Activated CD4-positive, alpha-beta memory T cell treated with anti-CD3 and anti-CD28 coated beads, Interleukin-2, amount 10 ng/mL, durations not matched to agents 7 days and 5 days (primary cell): ENCODE measurements at places on chromosomes 6 and 20. TPM values are rescaled to one million over a fixed set of nuclear protein-coding genes. Genes with fewer than 3 reads are reported as not detected.
A peak's percentile ranks its signal among the peaks of the same experiment; 100 is the strongest.

DNA sequence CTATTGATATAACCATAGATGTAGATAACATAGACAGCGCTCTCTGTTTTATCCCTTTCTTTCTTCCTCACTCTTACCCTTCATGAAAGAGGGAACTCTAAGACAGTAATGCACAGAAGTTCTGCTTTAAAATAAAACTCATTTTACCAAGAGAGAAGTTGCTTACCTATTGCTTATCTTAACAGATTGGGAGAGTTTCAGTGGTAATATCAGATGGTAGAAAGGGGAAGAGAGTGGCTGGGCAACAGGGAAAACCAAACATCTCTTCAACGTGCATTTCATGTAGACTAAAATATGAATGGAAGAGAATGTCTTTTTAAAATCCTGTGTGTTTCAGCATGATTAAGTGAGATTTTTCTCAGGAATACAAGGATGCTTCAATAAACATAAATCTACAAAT, 45.3 kb upstream of the SIRPG start:
- H3K27me3 ChIP-seq = peaks cover 12% of the 10 kb centered on the region
- no peak overlapping the region for H3K27ac ChIP-seq
- peaks cover 3% of the 10 kb centered on the region for H3K4me1 ChIP-seq
- H3K4me3 ChIP-seq = no peak overlapping the region

- no peaks in the 10 kb centered on the region for H3K36me3 ChIP-seq
- no peak overlapping the region for H3K27ac ChIP-seq
- no peaks in the 10 kb centered on the region for H3K4me1 ChIP-seq
Observed at GRCh38 chr6:147567141-147567805, 58.8 kb downstream of the SAMD5 start.

The CST7 gene
- total RNA-seq = 178 TPM

DNA sequence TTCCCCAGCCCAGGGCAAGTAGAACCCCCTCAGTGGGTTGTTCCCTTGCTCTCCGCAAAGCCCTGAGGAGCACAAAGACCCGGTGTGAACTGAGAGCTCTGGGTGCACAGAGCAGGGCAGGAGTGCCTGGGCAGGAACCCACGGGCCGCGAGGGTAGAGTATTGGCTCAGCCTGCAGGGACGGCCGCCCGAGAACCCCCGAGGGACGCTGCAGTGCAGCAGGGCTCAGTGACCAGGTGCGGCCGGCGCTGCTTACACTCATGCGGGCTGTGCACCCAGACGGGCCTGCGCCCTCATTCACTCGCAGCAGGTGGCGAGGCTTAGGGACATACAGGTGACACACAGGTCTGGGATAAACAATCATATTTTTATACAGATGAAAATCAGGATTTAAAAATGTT, 51.9 kb upstream of the PDE10A start:
- H3K27me3 ChIP-seq = peaks cover 2% of the 10 kb centered on the region
- no peak for DNase-seq
- H3K4me3 ChIP-seq = no peak overlapping the region

- no peak overlapping the region for H3K4me3 ChIP-seq
- no peaks in the 10 kb centered on the region for H3K4me1 ChIP-seq
- H3K36me3 ChIP-seq = no peaks in the 10 kb centered on the region
- H3K27me3 ChIP-seq = peaks cover 36% of the 10 kb centered on the region
- no peak overlapping the region for H3K27ac ChIP-seq
- no peak for DNase-seq
Observed at GRCh38 chr6:170012037-170012330, 260.6 kb downstream of the ERMARD start.

The PHF3 gene
- 53.9 TPM for total RNA-seq

DNA sequence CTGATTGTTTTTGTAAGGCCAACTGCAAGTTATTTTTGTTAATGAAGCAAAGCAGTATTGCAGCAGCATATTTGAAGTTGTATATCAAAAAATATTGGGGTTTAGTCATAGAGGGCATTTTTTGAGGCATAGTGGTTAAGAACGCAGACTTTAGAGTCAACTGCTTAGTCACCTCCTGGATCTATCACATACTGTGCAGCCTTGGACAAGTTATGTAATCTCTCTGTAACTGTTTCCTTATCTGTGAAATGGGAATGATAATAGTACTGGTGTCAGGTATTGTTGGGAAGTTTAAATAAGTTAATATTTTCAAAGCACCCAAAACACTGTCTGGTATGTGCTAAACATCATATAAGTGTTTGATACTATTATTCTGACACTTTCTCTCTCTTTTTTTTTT, 27.2 kb upstream of the EFHC1 start:
- DNase-seq = no peak
- peaks cover 4% of the 10 kb centered on the region for H3K27me3 ChIP-seq
- H3K4me1 ChIP-seq = peaks cover 89% of the 10 kb centered on the region

DNA sequence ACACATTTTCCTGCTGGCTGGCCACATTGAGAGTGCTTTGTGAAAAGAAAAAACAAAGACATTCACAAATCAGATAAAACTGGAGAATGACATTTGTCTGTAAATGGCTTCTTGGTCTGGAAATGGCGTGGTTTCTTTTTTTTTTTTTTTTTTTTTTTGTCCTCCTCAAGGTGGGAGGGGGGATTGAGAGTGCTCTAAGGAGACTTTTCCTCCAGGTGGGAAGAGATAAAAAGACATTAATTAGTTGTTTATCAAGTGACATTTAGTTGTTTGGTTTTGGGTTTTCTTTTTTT, 40.4 kb downstream of the GNAS start:
- no peaks in the 10 kb centered on the region for H3K27me3 ChIP-seq
- peaks cover 45% of the 10 kb centered on the region for H3K36me3 ChIP-seq
- H3K4me1 ChIP-seq = peaks cover 48% of the 10 kb centered on the region
- peak overlapping the region; percentile 89 for H3K4me3 ChIP-seq
- DNase-seq = no peak

DNA sequence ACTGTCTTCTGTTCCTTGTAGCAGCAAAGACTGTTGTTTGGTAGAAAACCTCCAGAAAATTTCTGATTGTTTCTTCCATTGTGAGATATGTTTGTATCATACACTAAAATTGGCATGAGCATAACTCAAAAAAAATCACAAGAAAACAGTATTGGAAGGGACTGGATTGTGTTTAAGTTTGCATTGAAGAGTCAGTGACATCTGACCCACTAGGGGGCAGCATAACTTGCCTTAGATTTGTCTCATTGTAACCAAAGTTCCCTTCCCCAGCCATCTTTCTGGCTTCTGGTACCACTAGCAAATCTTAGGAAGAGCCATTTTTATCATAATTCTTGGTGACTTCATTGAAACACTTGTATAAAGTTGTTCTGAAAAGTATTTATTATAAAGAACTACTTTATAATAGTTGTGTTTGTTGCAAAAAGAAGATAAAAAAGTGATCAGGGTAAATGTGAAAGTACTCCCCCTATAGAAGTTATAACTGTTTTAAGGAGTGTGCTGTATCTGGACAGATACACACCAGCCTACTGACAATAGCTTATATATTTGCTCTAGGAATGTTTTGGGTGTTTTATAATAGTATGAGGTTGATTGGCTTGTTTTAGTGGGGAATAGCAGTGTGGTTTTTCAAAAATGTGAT, 7.7 kb downstream of the CSTF1 start:
- H3K27ac ChIP-seq = no peak overlapping the region
- H3K4me1 ChIP-seq = peaks cover 37% of the 10 kb centered on the region
- H3K27me3 ChIP-seq = no peaks in the 10 kb centered on the region
- peak; percentile 66 for DNase-seq

GRCh38 chr20:25090492-25091429, 8.8 kb upstream of the VSX1 start:
- peaks cover 29% of the 10 kb centered on the region for H3K4me1 ChIP-seq
- DNase-seq = peak; percentile 80
- peak overlapping the region; percentile 49 for H3K27ac ChIP-seq
- H3K27me3 ChIP-seq = peaks cover 10% of the 10 kb centered on the region
- no peaks in the 10 kb centered on the region for H3K36me3 ChIP-seq

GRCh38 chr6:159540152-159540551, 152.9 kb downstream of the SOD2 start:
- no peaks in the 10 kb centered on the region for H3K4me1 ChIP-seq
- H3K27ac ChIP-seq = no peak overlapping the region
- DNase-seq = no peak

DNA sequence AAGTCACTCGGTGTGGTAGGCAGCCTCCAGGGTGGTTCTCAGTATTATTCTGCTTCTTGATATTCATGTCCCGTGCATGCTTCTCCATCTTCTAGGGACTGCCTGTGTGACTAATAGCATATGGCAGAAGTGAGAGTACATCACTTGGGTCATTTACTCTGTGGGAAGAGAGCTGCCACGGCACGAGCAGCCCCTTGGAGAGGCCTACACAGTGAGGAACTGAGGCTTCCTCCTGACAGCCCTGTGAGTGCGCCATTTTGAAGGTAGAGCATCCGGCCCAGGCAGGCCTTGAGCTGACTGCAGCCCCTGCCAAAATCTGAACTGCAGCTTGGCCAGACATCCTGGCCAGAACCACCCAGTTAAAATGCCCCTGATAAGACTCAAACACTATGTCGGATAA, 17.3 kb upstream of the MCUR1 start:
- H3K4me3 ChIP-seq = no peak overlapping the region
- no peak overlapping the region for H3K27ac ChIP-seq
- no peak for DNase-seq
- H3K27me3 ChIP-seq = peaks cover 19% of the 10 kb centered on the region

The BPIFB2 gene
- total RNA-seq = not detected

GRCh38 chr6:151004383-151005024, 139.0 kb downstream of the MTHFD1L start:
- DNase-seq = no peak
- H3K27ac ChIP-seq = peak overlapping the region; percentile 64
- no peaks in the 10 kb centered on the region for H3K27me3 ChIP-seq
- H3K36me3 ChIP-seq = no peaks in the 10 kb centered on the region

DNA sequence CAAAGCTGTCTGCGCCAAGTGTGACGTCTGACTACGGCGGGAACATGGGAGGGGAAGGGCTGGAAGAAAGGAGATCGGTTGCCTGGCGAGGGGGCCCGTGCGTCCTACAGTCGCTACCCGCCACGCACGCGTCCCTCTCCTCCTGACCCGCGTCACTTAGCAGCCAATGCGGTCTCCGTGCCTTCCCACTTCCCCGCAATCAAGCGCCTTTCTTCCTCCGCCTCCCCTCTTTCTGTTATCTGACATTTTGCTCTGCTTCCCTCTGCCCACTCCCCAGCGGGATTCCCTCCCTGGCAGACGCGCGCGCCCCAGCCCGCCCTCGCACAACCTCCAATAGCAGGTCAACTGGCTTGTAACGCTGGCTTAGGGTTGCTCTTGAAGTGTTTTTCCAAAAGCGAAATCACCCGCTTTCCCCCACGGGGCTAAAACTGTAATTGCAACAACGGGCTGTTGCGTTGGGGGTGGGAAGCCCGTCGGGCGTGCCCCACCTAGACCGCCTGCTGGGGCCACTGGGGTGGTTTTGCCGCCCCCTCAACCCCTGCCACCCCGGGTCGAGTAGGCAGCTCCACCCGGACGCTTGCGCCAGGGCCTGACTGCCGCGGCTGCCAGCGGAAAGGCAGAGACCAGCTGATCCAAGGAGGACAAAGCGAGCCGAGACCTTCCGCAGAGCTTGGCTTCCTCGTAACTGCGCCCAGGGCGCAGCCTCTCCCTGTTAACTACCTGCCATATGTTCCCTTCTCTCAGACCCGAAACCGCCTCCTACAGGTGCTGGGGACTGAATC, 6.2 kb upstream of the SOX4 start:
- peaks cover 49% of the 10 kb centered on the region for H3K27me3 ChIP-seq
- peaks cover 11% of the 10 kb centered on the region for H3K4me1 ChIP-seq
- no peak overlapping the region for H3K27ac ChIP-seq

DNA sequence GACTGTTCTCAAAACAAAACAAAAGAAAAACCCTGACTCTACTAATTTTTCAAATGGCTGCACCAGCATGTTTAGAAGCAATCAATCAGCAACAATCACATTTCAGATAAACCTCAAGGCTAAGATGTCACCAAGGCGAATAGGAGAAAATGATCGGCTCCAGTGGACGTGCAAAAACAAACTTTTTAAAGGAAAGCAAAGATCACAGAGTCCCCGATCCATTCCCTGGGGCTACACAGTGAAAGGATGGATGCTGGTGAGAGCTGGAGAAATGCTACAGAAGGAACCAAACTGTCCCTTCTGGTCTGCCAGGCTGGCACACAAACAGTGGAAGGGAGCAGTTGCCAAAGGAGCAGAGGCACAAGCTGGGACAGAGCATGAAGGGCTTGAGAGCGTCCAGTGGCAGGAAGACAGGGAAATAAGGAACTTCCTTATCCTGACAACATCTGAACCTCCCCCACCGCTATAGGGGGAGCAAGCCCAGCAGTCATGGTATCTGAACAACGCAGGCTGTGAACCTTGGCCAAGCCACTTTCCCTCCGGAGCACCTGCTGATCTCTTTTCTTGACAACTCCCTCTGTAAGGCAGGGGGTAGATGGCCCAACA, 73.7 kb upstream of the HIVEP1 start:
- no peak for DNase-seq
- H3K4me3 ChIP-seq = no peak overlapping the region
- H3K4me1 ChIP-seq = no peaks in the 10 kb centered on the region
- no peaks in the 10 kb centered on the region for H3K27me3 ChIP-seq

- no peaks in the 10 kb centered on the region for H3K36me3 ChIP-seq
- H3K4me3 ChIP-seq = no peak overlapping the region
- H3K27ac ChIP-seq = no peak overlapping the region
- no peak for DNase-seq
- H3K27me3 ChIP-seq = no peaks in the 10 kb centered on the region
Observed at GRCh38 chr6:75363304-75363703, 78.7 kb upstream of the TMEM30A start.

- DNase-seq = no peak
- H3K4me1 ChIP-seq = no peaks in the 10 kb centered on the region
- H3K27ac ChIP-seq = no peak overlapping the region
- H3K36me3 ChIP-seq = no peaks in the 10 kb centered on the region
- no peak overlapping the region for H3K4me3 ChIP-seq
- H3K27me3 ChIP-seq = peaks cover 1% of the 10 kb centered on the region
Observed at GRCh38 chr6:82408952-82409431, 45.4 kb downstream of the TPBG start.

GRCh38 chr6:133542056-133542821, 301.1 kb downstream of the EYA4 start:
- H3K4me1 ChIP-seq = no peaks in the 10 kb centered on the region
- H3K27me3 ChIP-seq = no peaks in the 10 kb centered on the region
- H3K36me3 ChIP-seq = no peaks in the 10 kb centered on the region
- no peak overlapping the region for H3K27ac ChIP-seq
- H3K4me3 ChIP-seq = no peak overlapping the region
- DNase-seq = no peak
